Fibroblast of the aortic adventitia (primary cell): ENCODE measurements at places on chromosomes 1 and 21.

GRCh38 chr21:42465008-42465802, 30.8 kb downstream of the RSPH1 start:
- no peak for DNase-seq

DNA sequence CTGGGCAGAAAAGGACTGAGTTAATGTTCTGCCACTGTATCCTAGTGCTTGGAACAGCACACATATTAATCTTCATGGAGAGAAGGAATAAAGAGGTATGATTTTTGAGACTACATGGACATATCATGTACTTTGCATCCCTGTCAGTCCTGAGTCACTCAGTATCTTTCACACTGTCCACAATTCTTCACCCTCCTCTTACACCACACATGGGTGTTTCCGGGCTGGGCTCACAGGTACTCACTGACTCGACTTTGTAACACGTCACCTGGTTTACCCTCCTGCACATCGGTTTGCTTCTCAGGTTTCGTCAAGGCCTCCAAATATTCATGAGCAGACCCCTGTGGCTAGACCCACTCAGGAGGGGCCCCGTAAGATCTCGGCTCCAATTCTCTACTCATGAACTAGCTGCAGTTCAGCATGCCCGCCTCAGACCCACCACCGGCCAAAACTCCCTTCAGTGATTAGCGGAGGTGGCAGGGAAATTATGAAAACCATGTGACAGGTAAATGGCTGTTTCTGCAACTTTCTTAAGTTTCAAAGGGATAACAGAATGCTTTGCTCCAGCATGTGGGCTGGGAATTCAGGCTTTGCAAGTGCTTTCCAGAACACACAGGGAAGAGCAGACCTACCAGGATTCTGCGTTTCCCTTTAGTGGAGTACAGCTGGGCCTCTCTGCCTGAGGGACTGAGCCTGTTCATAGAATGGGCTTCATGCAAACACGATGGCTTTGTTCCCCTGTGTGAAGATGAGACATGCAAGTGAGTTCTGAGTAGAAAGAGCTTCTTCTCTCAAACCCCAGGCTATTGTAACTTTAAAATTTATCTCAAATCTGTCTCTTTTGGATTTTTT, 31.3 kb upstream of the TRABD2B start:
- DNase-seq: no peak

GRCh38 chr1:19222573-19222972, 12.5 kb upstream of the UBR4 start:
- DNase-seq: no peak

DNA sequence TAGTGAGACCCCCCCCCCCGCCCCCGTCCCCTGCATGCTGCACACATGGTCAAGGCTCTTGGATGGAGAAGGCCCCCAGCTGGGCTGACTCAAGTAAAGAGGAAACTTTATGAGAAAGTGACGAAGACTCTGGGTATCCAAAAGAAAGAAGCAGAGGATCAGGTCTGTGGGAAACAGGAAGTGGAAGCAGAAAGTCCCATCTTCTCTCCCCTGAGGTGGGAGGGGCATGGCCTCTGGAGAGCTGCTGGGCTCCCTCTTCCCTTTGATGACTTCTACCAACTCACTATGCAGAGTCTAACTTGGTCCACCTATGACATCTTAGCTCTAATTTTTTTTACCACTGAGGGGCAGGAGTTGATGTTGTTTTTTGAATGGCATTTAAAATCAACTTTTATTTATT, 42.7 kb upstream of the LIN9 start:
- DNase-seq: no peak

DNA sequence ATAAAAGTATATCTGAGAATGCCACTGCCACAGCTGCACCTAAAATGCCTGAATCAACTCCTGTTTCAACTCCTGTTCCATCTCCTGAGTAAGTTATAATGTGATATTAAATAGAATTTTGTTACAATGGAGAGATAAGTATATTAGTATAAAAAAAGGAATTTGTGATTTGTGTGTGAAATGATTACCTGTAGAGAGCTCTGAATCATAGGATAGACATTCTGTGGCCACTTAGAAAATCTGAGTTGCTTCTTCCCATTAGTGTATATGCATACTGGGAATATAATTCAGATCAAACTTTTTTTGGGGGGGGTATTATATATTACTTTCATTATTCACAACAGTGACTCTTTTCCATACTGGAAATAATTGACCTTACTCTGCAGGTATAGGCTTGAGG, 52.9 kb downstream of the SUCO start:
- no peak for DNase-seq

DNA sequence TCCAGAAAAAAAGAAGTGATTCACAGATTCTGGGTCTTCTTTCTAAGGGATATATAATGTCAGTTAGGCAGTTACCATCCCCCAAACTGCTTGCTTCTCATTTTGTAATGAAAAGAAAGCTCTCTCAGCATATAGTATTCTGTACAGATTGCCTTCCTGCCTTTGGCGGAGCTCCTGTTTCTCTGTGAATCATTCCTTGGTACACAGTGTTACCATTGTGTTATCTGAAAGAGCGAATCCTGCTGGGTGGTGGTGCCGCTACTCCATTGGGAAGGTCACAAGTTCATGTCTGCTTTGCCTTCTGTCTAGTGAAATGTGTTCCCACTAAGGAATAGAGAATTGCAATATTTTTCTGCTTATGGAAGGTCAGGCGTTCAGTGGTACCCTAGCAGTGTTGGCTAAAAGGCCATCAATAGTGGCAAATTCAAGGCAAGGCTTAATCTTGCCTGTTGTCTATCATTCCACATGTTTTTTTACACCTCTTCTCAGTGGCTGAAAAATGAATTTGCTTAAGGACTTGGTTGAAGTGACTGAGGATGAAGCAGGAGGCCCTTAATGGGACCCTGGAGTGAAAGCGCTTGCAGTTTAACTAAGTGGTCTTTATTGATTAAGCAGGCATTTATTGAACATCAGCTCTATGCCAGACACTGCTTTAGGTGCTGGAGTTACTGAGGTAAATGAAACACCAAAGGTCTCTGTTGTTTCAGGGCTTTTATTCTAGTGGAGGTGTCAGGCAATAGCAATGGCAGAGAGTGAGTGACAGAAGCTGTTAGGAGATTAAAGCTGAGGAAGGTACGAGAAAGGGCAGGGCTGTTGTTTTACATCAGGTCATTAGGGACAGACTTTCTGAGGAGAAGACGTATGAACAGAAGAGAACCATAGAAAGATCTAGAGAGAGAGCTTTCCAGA, 186.7 kb downstream of the PDE4B start:
- DNase-seq: peak; percentile 5

GRCh38 chr1:157119008-157119407, 19.2 kb downstream of the ETV3 start:
- DNase-seq: no peak

DNA sequence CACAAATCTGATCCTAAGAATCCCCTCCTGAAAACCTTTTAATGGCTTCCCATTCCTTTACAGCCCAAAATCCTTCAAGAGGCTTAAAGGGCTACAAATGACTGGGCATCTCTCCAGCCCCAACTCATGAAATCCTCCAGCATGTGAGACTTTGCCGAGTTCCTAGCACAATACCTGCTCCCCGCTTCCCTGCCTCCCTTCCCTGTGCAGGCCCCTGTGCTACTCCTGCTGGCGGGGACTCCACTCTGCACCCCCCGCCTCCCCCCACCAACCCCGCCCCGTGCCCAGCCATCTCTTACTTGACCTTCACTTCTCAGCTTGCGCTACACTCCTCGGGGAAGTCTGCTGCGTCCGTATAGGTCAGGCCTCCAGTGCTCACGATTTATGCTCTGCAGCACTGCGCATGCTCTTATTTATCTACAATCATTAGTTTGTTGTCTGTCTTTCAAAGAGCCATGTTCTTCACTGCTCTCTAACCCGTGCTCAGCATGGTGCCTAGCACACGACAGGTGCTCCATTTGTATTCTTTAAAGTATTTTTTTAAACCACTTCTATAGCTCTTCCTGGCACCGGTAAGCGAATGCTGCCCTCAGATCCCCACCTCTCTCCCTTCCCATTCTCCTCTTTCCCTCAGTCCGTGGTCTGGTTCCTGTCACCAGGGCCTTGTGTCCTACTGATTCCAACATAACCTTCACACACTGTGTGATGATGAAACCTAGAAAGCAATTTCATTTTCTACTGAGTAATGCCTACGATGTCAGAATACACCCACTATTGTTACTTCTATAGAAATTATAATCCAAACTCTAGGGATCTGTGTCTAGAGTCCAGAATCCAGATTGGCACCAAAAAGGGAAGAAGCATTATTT, 37.5 kb upstream of the PLA2G2C start:
- DNase-seq: no peak

DNA sequence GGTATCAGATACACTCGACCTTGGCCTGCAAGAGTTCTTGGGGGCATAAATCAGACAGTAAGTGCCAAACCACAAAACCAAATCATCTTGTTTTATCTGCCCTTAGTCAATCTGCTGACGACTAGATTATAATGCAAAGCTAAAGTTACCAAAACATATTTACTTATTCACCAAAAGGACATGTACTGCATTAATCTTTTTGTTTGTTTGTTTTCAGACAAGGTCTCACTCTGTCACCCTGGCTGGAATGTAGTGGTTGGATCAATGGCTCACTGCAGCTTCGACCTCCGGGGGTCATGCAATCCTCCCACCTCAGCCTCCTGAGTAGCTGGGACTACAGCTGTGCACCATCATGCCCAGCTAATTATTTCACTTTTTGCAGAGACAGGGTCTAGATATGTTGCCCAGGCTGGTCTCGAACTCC, 114.7 kb downstream of the APP start:
- peak; percentile 17 for DNase-seq

GRCh38 chr1:42150651-42151050, 2.6 kb upstream of the GUCA2B start:
- no peak for DNase-seq

- no peak for DNase-seq
Measured at GRCh38 chr21:42725416-42725930, 72.1 kb downstream of the PDE9A start.

- DNase-seq: no peak
Measured at GRCh38 chr1:68594851-68595250, 98.0 kb upstream of the DEPDC1 start.

- DNase-seq: peak; percentile 81
Measured at GRCh38 chr1:61254634-61255357, 172.4 kb downstream of the NFIA start.

- DNase-seq: peak; percentile 80
Measured at GRCh38 chr1:181134543-181135436, 46.3 kb downstream of the IER5 start.

- DNase-seq: no peak
Measured at GRCh38 chr1:12057382-12057781, 5.7 kb upstream of the TNFRSF8 start.

DNA sequence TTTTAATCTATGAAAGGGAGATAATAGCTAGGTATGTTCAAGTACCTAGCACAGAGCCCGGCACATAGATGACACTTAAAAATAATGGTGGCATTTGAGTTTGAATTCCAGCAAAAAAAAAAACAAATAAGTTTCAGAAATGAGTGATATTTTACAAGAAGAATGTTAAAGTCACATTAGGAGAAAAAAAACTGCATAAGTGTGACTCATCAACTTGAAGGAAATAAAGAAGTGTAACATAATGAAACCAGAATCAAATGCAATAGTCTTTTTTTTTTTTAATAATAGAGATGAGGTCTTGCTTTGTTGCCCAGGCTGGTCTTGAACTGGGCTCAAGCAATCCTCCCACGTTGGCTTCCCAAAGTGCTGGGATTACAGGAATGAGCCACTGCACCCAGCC, 17.1 kb downstream of the DNASE2B start:
- peak; percentile 34 for DNase-seq

DNA sequence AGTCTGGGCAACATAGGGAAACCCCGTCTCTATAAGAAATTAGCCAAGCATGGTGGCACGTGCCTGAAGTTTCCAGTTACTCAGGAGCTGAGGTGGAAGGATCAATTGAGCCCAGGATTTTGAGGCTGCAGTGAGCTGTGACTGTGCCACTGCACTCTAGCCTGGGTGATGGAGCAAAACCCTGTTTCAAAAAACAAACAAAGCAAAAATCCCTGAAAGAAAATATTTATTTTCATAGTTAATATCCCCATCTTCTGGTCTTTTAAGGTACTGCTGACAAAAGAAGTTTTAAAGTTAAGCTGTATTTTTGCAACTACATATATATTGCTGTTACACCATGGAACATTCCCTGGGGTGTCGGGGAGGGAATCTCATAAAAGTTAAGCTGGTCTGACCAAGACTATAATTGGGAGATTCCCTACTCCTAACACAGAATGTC, 26.0 kb downstream of the VAMP4 start:
- DNase-seq: peak; percentile 56

GRCh38 chr21:26281506-26281905, 110.9 kb upstream of the APP start:
- DNase-seq: no peak

- DNase-seq: peak; percentile 76
Measured at GRCh38 chr1:168468042-168468809, 75.6 kb downstream of the XCL2 start.

- no peak for DNase-seq
Measured at GRCh38 chr1:42992054-42992571, 33.4 kb upstream of the SLC2A1 start.

DNA sequence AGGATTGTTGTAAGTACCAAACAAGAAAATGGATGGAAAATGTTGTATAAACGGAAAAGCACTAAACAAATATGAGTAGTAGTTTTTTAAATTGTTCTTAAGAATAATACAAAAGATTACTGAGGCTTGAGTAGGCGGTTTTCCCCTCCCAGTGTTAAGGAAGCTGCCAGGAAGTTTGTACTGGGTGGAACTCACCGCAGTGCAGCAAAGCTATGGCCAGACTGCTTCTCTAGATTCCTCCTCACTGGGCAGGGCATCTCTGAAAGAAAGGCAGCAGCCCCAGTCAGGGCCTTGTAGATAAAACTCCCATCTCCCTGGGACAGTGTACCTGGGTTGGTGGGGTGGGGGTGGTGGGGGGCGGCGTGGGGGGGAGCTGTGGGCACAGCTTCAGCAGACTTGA, 58.7 kb downstream of the XCL2 start:
- DNase-seq: peak; percentile 88

GRCh38 chr1:96695954-96696353, 25.6 kb upstream of the PTBP2 start:
- DNase-seq: no peak

DNA sequence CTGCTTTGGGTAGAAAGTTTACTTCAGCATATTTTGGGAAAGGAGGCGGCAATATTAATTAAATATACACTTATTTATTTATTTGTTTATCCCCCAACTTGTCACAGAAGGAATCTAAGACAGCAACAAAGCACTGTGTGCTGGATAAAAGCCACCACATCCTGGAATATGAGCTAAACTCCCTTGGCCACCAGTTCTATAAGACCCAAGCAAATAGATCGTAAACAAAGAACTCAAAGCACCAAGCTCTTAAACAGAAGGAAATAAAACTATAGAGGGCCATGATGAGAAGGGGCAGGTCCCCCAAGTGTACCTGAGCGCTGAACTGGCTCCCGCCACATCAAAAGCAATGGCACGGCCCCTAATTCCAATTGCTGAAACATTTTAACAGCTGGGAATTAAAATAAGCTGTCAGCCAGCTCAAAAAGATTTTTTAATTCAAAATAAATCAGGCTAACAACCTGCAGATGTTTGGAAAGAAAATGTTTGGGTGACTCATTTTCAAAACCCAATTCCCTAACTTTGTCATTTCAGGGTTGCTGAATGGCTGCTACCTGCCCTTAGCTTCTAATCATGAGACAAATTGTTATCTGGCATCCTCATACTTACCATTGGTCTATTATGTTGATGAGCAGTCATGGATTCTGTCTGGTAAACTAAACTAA, 127.1 kb downstream of the SLC30A10 start:
- peak; percentile 34 for DNase-seq
